ENCODE measurements at places on chromosomes 1 and 21. TPM values are rescaled to one million over a fixed set of nuclear protein-coding genes. Genes with fewer than 3 reads are reported as not detected.

The CDA gene
- 5.3 TPM for total RNA-seq

The AK2 gene
- total RNA-seq: 103 TPM

The DYNLT5 gene
- 5.9 TPM for total RNA-seq

The RNU1-2 gene
- total RNA-seq: 6,803 TPM

The TFF1 gene
- not detected for total RNA-seq

The OLIG2 gene
- not detected for total RNA-seq

The C1orf141 gene
- 2.2 TPM for total RNA-seq

The PGLYRP4 gene
- total RNA-seq: 0.30 TPM

The S100A4 gene
- total RNA-seq: 600 TPM

The C1orf185 gene
- total RNA-seq: not detected

DNA sequence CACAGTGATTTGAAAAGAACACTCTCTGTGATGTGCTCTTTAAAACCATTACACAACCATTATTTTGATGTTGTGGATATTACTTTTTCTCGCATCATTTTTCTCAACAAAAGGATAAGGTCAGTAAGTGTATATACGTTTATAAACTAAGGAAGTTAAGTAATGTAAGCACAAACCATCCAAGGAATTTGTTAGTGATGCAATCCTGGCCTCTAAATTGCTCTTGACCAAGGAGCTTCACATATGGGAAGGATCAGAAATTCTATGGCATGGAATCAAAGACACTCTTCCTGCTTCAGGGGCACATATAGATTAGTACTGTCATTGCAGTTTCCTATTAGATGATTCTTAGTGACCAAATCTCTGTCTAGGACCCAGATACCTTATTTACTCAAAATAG lies 3.6 kb upstream of the PPP2R5A start:
- H3K27ac ChIP-seq: no peak overlapping the region
- no peak for DNase-seq
- no peaks in the 10 kb centered on the region for H3K27me3 ChIP-seq
- H3K36me3 ChIP-seq: no peaks in the 10 kb centered on the region
- H3K4me3 ChIP-seq: no peak overlapping the region
- H3K4me1 ChIP-seq: peaks cover 7% of the 10 kb centered on the region

GRCh38 chr1:91853397-91853796 lies 32.6 kb downstream of the TGFBR3 start:
- H3K4me3 ChIP-seq: no peak overlapping the region
- peaks cover 23% of the 10 kb centered on the region for H3K4me1 ChIP-seq
- DNase-seq: no peak
- no peaks in the 10 kb centered on the region for H3K36me3 ChIP-seq
- H3K27ac ChIP-seq: no peak overlapping the region

DNA sequence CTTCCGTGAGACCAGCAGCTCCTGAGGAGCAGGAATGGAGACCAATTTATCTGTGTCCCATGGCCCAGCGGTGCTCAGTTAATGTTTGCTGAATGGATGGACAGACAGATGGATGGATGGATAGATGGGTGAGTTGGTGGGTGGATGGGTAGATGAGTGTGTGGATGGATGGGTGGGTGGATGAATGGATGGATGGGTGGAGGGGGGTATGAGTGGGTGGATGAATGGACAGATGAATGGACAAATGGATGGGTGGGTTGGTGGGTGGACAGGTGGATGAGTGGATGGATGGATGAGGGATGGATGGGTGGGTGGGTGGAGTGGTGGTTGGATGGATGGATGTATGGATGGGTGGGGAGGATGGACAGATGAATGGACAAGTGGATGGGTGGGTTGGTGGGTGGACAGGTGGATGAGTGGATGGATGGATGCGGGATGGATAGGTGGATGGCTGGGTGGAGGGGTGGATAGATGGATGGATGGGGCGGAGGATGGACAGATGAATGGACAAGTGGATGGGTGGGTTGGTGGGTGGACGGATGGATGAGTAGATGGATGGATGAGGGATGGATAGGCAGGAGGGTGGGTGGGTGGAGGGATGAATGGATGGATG lies 13.4 kb downstream of the EPHA2 start:
- H3K27ac ChIP-seq: peak overlapping the region; percentile 63
- no peak for DNase-seq
- H3K27me3 ChIP-seq: no peaks in the 10 kb centered on the region
- H3K4me1 ChIP-seq: peaks cover 85% of the 10 kb centered on the region
- H3K4me3 ChIP-seq: no peak overlapping the region
- peaks cover 19% of the 10 kb centered on the region for H3K36me3 ChIP-seq

- H3K4me3 ChIP-seq: no peak overlapping the region
- peak; percentile 51 for DNase-seq
- peaks cover 8% of the 10 kb centered on the region for H3K4me1 ChIP-seq
- H3K27me3 ChIP-seq: no peaks in the 10 kb centered on the region
- no peaks in the 10 kb centered on the region for H3K36me3 ChIP-seq
These were observed 3.4 kb upstream of the CASQ2 start for GRCh38 chr1:115771847-115772457.

- peaks cover 12% of the 10 kb centered on the region for H3K4me1 ChIP-seq
- no peaks in the 10 kb centered on the region for H3K36me3 ChIP-seq
- no peak overlapping the region for H3K4me3 ChIP-seq
These were observed 28.2 kb downstream of the RUNX1 start for GRCh38 chr21:35020902-35021301.

DNA sequence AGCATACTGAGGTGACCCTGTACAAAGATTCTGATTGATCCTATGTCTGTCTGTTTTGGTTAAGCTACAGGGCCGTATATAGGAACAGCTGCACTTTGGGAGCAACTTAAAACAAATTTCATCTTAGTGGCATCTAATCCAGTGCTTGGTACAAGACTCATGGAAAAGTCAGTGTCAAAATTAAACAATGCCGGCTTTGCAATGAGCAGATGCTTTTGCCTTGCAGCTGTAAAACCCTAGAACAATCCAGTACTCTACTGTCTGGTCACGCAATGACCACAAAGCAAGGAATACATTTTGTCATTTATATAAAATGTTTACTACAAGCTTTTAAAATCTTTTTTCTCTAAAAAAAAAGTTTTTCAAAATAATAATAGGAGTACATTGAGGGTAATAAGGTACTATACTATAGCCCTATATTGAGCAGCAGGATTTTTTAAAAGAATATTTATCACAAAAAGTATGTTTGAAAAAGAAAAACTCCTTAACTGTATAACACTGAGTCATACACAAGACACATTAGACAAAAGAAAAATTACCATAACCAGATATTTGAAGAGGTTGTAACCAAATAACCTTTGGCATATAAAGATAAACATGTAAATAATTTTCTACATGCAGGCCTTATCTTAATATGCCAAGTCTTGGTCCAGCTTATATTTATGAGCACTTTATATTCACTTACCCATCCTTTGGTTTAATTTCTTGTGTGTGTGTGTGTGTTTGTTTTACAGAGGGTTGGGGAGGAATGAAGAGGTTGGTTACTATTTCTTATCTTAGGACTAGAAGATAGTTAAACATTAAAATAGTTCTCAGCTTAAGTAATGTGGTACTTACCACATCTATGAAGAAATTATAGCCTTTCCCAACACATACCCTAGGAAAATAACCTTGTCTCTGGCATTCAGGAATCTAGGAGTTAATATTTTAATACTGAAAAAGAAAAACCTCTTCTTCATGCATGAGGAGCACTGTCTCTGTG lies 262.3 kb downstream of the FAF1 start:
- DNase-seq: no peak
- H3K4me3 ChIP-seq: no peak overlapping the region
- peaks cover 10% of the 10 kb centered on the region for H3K4me1 ChIP-seq
- no peak overlapping the region for H3K27ac ChIP-seq
- H3K36me3 ChIP-seq: no peaks in the 10 kb centered on the region

- no peak for DNase-seq
- no peaks in the 10 kb centered on the region for H3K4me1 ChIP-seq
- no peak overlapping the region for H3K27ac ChIP-seq
- peaks cover 48% of the 10 kb centered on the region for H3K27me3 ChIP-seq
- no peak overlapping the region for H3K4me3 ChIP-seq
- H3K36me3 ChIP-seq: no peaks in the 10 kb centered on the region
These were observed 1527.3 kb upstream of the TPTE start for GRCh38 chr21:8993943-8994639.

DNA sequence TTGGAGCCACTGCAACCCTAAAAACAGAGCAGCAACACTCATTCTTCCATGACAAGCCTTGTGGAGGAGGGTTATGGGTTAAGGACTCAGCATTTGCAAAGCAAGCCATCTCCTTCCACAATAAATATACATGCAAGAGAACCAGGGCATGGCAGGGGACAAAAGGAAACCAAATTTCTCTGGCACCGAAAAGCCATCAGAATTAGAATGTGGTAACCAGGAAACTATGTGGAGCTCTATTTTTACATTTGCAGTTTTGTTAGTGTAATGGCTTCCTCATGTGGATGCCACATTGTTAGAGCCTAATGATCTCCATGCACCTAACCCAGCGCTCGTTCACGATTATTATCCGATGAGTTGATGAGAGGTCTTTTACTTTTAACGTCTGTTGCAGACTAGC lies 91.7 kb downstream of the NAV1 start:
- no peak overlapping the region for H3K4me3 ChIP-seq
- H3K27me3 ChIP-seq: no peaks in the 10 kb centered on the region
- peaks cover 41% of the 10 kb centered on the region for H3K4me1 ChIP-seq
- no peak for DNase-seq

GRCh38 chr1:29409616-29410015 lies 173.3 kb downstream of the PTPRU start:
- no peak overlapping the region for H3K4me3 ChIP-seq
- DNase-seq: no peak
- H3K36me3 ChIP-seq: no peaks in the 10 kb centered on the region
- no peak overlapping the region for H3K27ac ChIP-seq

- H3K4me3 ChIP-seq: no peak overlapping the region
- no peak for DNase-seq
- H3K36me3 ChIP-seq: no peaks in the 10 kb centered on the region
- H3K27me3 ChIP-seq: no peaks in the 10 kb centered on the region
These were observed 102.3 kb upstream of the CD34 start for GRCh38 chr1:208013210-208013609.

- H3K4me1 ChIP-seq: peaks cover 39% of the 10 kb centered on the region
- H3K27me3 ChIP-seq: no peaks in the 10 kb centered on the region
- no peak for DNase-seq
- peak overlapping the region; percentile 5 for H3K27ac ChIP-seq
These were observed 19.7 kb downstream of the BCAR3 start for GRCh38 chr1:93661829-93662474.

DNA sequence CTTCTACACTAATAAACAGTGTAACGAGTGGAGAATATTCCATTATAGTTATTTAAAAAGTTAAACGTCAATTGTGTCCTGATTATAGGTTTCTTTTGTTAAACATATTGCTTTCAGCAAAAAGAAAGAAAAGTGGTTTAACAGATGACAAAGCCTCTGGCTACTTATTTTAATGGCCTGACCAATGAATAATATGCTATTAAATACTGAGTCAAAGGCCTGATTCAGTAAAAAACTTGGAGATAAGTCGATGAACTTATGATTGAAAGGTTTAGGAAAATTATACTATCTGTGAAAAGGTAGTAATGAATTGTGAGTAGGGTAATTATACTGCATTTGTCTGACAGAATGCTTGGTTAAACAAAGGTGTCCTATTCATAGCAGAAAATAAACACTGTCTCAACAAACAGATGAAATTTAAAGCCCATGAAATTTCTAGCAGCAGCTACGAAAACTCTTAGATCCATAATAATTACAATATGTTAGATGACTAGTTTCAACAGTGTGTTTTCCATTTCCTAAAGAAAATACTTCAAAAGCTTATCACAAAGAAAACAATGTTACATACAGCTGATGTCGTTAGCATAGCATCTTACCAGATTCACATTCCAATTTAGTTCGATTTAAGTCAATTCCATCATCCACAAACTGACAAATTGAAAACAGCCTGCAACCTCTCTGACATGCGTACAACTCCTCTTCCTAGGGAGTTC lies 6.2 kb downstream of the TMEM59 start:
- DNase-seq: no peak
- H3K4me1 ChIP-seq: peaks cover 54% of the 10 kb centered on the region
- H3K27ac ChIP-seq: no peak overlapping the region
- no peak overlapping the region for H3K4me3 ChIP-seq
- H3K36me3 ChIP-seq: peaks cover 32% of the 10 kb centered on the region
- no peaks in the 10 kb centered on the region for H3K27me3 ChIP-seq

GRCh38 chr1:212964102-212964501 lies 13.8 kb downstream of the VASH2 start:
- no peak overlapping the region for H3K27ac ChIP-seq
- H3K27me3 ChIP-seq: no peaks in the 10 kb centered on the region
- H3K4me1 ChIP-seq: no peaks in the 10 kb centered on the region
- no peaks in the 10 kb centered on the region for H3K36me3 ChIP-seq
- H3K4me3 ChIP-seq: no peak overlapping the region

DNA sequence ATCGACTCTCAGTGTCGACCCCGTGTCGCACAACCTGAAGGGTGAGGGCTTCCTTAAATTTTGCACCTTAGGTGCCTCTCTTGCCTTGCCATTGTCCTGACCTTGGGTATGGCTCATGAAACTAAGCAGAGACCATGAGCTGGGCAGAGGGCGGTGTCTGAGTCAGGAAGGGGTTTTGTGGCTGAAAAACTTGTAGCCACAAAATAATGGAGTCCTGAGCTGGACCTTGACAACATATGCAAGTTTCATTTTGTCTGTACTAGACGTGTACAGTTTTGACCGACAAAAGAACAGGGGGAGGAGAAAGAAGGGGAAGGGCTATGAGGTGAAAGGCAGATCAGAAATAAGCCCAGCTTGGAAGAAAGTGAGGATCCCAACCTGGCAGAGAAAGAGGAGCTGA lies 8.3 kb upstream of the RUNX1 start:
- H3K27ac ChIP-seq: no peak overlapping the region
- H3K4me3 ChIP-seq: no peak overlapping the region
- no peak for DNase-seq
- H3K36me3 ChIP-seq: no peaks in the 10 kb centered on the region
- H3K27me3 ChIP-seq: no peaks in the 10 kb centered on the region
- H3K4me1 ChIP-seq: no peaks in the 10 kb centered on the region

GRCh38 chr1:214310777-214311690 lies 30.1 kb downstream of the SMYD2 start:
- no peak for DNase-seq
- H3K36me3 ChIP-seq: peaks cover 5% of the 10 kb centered on the region

GRCh38 chr1:3902111-3902511 lies 2.0 kb upstream of the C1orf174 start:
- DNase-seq: peak; percentile 47
- no peak overlapping the region for H3K27ac ChIP-seq
- no peak overlapping the region for H3K4me3 ChIP-seq
- H3K4me1 ChIP-seq: peaks cover 13% of the 10 kb centered on the region
- H3K36me3 ChIP-seq: no peaks in the 10 kb centered on the region

GRCh38 chr1:78095593-78095992 lies 49.8 kb downstream of the GIPC2 start:
- DNase-seq: no peak
- H3K4me3 ChIP-seq: no peak overlapping the region
- no peaks in the 10 kb centered on the region for H3K27me3 ChIP-seq
- H3K36me3 ChIP-seq: no peaks in the 10 kb centered on the region

- H3K4me1 ChIP-seq: no peaks in the 10 kb centered on the region
- H3K36me3 ChIP-seq: no peaks in the 10 kb centered on the region
- no peak overlapping the region for H3K27ac ChIP-seq
- H3K4me3 ChIP-seq: no peak overlapping the region
These were observed 230.7 kb downstream of the DENND1B start for GRCh38 chr1:197544553-197544952.

GRCh38 chr1:243991650-243992049 lies 59.4 kb upstream of the ZBTB18 start:
- H3K36me3 ChIP-seq: no peaks in the 10 kb centered on the region
- no peaks in the 10 kb centered on the region for H3K27me3 ChIP-seq
- no peak overlapping the region for H3K4me3 ChIP-seq
- no peak for DNase-seq
- no peaks in the 10 kb centered on the region for H3K4me1 ChIP-seq

- DNase-seq: no peak
- H3K27ac ChIP-seq: no peak overlapping the region
- no peaks in the 10 kb centered on the region for H3K27me3 ChIP-seq
- peaks cover 31% of the 10 kb centered on the region for H3K36me3 ChIP-seq
- peaks cover 36% of the 10 kb centered on the region for H3K4me1 ChIP-seq
These were observed 3.6 kb downstream of the PARP1 start for GRCh38 chr1:226404063-226404903.
